T-cell (primary cell): ENCODE measurements at places on chromosomes 5 and 9.

GRCh38 chr9:37555786-37556185 is 20.4 kb downstream of the FBXO10 start:
- DNase-seq, result no peak

DNA sequence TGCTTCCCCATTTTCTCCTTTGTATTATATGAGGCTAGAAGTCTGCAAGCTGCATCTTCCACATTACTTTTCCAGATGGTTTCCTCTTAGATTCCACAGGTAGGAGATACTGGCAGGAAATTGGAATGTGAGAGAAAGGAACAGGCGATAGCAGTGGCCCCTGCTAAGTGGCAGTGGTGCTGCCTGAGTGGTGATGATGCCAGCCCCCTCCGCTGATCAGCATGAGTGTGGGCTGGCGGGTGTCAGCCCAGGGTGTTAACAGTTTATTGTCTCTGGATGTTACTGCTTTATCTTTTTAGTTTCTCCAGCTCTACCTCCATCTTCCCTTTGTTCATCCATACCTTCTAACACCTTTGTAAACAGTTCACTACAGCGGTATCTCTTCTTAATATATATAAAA is 13.2 kb downstream of the PDE8B start:
- DNase-seq, result no peak

- no peak for DNase-seq
These were observed 57.0 kb downstream of the TTC39B start for GRCh38 chr9:15249981-15250380.

DNA sequence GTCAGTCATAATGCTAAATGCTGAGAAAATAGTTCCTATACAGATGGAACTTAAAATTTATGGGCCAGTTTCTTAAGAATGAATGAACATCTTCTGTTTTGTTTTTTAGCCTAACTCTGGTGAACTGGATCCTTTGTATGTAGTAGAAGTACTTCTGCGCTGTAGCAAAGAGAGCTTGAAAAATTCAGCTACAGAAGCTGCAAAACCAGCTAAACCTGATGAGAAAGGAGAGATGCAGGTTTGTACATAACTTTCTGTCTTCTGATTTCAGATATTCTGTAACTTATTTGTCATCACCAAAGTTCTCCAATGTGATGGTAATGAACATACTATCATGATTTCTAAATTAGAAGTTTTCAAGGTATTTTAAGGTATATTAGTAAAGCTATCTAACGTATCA is 80.1 kb downstream of the MTREX start:
- no peak for DNase-seq

- no peak for DNase-seq
These were observed 29.0 kb upstream of the PUM3 start for GRCh38 chr9:2872931-2873323.

DNA sequence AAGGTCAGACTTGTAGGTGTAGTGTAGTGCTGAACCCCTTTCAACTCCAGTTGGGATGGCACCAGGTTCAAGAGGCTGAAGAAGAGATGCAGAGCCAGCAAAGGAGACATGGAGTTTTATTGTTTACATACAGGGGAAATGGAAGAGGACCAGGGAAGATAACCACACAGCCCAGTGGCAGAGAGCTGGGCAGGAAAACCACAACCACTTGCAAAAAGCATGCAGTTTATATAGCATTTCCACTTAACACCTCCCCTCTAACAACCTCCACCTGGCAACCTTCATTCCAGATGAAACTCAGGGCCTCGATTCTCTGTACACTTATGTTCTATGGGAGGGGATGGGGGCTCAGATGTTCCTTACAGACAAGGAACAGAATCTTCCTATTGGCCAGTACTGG is 56.9 kb downstream of the SNX24 start:
- DNase-seq, result no peak

DNA sequence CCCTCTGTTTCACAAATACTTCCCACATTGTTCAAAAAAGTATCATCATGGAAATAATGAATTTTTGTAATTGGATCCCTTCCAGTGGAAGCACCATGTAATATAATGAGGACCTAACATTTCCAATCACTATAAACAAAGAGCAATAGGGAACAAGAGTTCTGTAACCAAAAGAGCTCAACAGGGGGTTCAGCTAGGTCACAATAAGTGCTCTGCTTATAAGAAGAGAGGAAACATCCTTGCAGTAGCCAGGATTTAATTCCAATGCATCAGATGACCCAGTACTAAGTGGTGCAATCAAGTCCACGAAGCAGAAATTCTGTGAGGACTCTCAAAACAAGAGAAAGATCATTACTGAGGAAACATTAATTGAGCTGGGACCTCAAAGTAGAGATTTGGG is 5.9 kb downstream of the SERINC5 start:
- no peak for DNase-seq

DNA sequence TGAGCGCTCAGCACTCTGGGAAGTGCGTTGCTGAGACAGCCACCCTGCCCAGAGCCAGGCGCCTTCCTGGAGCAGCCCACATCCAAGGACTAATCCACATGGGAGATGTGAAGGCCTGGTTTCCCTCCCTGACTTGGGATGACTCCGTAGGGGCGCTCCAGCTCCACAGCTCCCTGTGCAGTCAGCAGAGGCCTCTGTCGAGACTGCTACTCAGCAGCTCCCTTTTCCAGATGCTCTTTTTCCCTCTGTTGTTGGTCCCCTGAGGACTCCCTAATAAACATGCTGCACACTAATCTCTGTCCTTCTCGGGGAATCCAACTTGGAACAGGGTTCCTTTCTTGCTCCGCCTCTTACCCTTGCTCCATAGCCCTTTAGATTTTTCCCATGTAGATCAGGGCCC is 237.3 kb downstream of the ZSWIM6 start:
- DNase-seq, result no peak

DNA sequence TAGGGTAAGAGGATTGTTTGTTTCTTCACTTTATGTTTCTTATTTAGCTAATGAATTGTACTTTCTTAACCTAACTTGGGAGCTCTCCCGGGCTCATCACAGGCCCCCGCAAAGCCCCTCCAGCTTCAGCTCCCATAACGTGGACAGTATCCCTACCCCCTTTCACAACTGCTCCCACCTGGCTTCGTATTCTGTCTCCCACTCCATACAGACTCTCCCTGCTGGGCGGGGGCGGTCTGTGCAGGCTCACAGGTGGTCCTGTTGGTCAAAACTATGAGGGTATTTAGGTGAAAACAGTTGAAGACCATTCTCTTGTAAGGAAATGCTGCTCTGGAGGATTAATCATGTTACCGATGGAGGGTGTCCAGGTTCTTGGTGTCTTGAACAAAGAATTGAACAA is 805.3 kb downstream of the SEMA5A start:
- no peak for DNase-seq

DNA sequence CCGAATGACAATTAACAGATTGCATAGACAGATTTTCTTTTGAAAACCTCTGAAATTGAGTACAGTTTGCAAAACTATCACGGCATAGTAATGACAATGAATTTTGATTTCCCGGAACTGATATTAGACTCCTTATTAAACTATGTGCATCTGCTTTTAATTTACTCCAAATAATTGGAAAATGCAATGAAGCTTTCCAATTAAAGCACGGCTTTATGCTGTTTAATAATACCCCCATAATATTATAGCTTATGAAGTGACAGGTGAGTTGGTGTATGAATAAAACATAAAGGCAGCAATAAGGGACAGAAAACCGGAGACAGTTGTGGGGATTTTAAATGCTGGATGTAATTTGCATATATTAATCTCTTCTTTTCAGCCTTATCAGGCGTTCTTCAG is 110.6 kb downstream of the MVB12B start:
- DNase-seq, result no peak

- DNase-seq, result no peak
These were observed 1.7 kb downstream of the EBF1 start for GRCh38 chr5:159097784-159098602.

DNA sequence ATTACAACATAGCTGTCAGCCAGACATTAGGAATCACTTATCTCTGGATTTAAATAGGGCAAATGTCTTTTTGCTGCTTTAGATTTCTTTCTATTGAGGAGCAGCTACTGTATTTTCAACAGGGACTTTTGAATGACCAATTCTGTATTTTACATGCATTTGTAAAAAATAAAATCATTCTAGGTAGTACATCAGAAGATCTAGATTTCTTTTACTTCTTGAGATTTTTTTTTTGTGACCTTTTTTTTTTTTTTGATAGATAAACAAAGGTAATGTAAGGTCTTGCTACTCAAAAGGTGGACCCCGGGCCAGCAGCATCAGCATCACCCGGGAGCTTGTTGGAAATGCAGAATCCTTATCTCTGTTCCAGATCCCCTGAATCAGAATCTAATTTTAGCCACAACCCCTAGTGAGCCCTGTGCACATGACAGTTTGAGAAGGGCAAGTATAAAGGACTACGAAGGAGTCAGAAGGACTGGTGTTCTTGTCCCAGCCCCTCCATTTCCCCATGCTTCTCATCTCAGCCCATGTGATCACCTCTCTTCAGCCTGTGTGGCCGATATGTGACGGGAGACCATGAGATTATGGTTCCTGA is 37.7 kb upstream of the CKMT2 start:
- DNase-seq, result no peak

- DNase-seq, result no peak
These were observed 139.0 kb downstream of the IRX1 start for GRCh38 chr5:3734632-3735031.

- no peak for DNase-seq
These were observed 219.9 kb downstream of the FSTL4 start for GRCh38 chr5:133392448-133392847.

- DNase-seq, result no peak
These were observed 31.3 kb downstream of the LHX6 start for GRCh38 chr9:122197426-122197825.

GRCh38 chr9:112764344-112764743 is 13.8 kb downstream of the SNX30 start:
- DNase-seq, result no peak

- DNase-seq, result no peak
These were observed 85.8 kb downstream of the MRPS27 start for GRCh38 chr5:72234265-72234700.

- no peak for DNase-seq
These were observed 60.4 kb downstream of the EHMT1 start for GRCh38 chr9:137679249-137679648.

DNA sequence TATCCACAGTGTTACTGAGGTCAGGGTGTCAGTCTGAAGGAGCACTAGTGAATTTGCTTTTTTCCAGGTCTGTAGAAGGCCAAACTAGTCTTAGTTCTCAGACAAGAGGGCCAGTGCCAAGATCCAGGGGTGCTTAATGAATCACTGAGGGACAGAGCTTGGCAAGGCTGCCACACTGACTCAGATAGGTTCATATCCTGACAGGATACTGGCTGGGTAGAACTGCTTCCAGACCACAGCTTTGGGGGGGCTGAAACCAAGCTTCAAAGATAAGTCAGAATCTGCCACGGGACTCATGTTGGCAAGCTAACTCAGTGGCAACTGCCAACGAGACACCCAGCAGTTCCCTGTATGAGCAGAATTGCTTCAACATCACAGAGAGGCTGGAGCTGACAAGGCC is 1125.4 kb downstream of the EFNA5 start:
- DNase-seq, result no peak

DNA sequence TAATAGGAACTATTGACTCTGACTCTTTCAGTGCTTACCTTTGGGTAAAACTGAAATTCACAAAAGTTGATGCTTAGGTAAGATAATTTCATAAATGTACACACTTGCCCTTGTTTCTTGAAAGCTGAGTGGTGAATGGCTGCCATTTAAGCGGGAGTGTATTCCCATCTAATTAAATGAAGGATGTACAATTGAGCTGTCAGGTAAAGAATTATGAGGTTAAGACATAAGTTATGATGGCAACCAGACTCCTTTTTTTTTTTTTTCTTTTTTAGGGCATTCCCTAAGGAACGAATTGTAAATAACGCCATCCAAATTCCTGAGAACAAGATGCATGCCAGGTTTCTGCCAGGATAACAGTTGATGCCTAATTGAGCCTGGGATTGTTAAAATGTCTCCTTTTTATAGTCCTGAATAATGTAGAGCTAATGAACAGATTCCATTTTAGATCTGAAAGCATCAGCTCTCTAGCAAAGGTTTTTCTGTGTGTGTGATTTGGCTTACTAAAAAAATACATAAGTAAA is 199.7 kb downstream of the ISL1 start:
- DNase-seq, result no peak

- DNase-seq, result no peak
These were observed 59.4 kb upstream of the DNAH5 start for GRCh38 chr5:14003936-14004335.

DNA sequence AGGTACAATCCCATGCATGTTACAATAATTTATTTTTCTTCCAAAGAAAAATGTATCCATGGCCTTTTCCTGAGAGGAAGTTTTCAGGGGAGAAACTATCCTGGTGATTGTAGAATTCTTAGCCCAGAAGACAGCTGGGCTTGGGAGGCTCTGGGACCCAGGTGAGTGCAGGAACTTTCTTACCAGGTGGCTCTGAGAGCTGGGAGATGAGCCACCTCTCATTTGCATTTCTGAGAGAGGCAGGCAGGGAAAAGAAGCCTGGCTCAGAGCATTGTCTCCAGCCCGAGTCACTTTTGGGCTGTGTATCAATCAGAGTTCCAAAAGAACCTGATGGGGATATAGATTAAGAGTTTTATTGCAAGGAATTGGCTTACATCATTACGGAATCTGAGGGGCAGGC is 52.7 kb downstream of the ALG2 start:
- no peak for DNase-seq

- no peak for DNase-seq
These were observed 11.5 kb downstream of the NR2F1-AS1 start for GRCh38 chr5:93569300-93570160.

- no peak for DNase-seq
These were observed 28.1 kb downstream of the FAM114A2 start for GRCh38 chr5:154010660-154011059.

- DNase-seq, result no peak
These were observed 84.4 kb upstream of the SPIN1 start for GRCh38 chr9:88303721-88304451.

- no peak for DNase-seq
These were observed 156.2 kb upstream of the NR3C1 start for GRCh38 chr5:143559586-143560109.

- no peak for DNase-seq
These were observed 40.1 kb downstream of the ALDH1A1 start for GRCh38 chr9:72912476-72913381.

- no peak for DNase-seq
These were observed 79.6 kb upstream of the GRHPR start for GRCh38 chr9:37342895-37343294.

- no peak for DNase-seq
These were observed 302.2 kb downstream of the DIRAS2 start for GRCh38 chr9:90340421-90340820.

GRCh38 chr5:16957304-16958196 is 21.5 kb upstream of the MYO10 start:
- DNase-seq, result no peak

DNA sequence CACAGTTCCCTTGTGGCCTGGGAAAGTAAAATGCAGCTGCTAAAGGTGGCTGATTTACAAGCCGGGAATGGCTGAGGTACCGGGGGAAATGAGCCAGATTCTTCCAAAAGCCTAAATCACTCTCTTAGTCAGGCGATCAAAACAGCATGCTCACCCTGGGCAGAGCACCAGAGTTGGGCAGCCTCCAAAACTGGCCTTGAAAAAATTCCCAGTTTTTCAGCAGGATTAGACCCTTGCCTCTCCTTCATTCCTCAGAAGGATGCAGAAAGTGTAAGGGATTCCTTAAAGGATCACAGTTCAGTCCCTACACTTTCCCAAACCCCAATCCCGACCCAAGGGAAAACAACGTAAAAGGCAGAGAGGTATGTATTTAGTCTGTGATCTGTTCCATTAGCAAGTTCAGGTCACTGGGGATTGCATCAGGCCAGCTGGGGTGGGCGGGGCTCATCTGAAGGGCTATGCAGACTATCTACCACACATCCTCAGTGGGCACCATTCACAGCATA is 16.9 kb downstream of the TMEM174 start:
- DNase-seq, result no peak

- DNase-seq, result no peak
These were observed 205.2 kb downstream of the CSNK1G3 start for GRCh38 chr5:123717139-123717538.
